GM12878 (cell line): ENCODE measurements at places on chromosomes 6 and 20. TPM values are rescaled to one million over a fixed set of nuclear protein-coding genes. Genes with fewer than 3 reads are reported as not detected.

The PTGIS gene
- total RNA-seq: 0.10 and 0.13 TPM in 2 replicates

The HSPA12B gene
- not detected in 2 replicates for total RNA-seq

The PRR18 gene
- total RNA-seq: 8.2 and 8.8 TPM in 2 replicates

The MOG gene
- total RNA-seq: not detected in 2 replicates

The SIRPB2 gene
- total RNA-seq: not detected in 2 replicates

GRCh38 chr6:166566026-166567011, 20.2 kb downstream of the RAMACL start:
- no peak for DNase-seq

DNA sequence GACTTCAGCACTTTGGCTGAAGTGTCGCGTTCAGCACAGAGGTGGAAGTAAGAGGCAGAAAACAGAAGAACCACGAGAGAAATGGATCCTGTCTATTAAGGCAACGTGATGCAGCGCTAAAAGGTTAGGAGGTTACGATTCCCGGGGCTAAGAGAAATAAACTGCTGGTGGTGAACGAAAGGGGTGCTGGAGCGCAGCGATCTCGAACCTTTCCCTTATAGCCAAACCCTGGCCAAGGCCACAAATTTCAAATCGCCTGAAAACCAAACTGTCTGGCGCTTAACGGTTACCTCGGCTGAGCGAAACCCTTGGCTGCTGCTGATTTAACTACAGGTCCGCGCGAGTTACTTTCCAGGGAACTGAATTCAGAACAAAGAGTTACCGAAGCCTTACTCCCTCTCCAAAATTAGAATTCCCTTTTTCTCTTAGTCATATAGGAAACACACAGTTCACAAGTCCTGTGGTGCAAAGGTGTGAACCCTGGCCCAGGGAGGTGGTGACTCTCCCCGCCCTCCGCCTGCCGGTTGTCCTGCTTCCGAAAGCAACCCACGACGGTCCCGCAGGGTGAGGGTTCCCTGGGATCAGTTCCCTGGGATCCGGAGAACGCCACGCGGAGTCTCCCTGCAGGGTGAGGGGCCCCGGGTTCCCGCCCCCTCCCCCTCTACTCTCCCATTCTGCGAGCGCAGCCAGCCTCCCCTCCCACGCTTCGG, 1.3 kb upstream of the SLC35D3 start:
- no peak for DNase-seq

DNA sequence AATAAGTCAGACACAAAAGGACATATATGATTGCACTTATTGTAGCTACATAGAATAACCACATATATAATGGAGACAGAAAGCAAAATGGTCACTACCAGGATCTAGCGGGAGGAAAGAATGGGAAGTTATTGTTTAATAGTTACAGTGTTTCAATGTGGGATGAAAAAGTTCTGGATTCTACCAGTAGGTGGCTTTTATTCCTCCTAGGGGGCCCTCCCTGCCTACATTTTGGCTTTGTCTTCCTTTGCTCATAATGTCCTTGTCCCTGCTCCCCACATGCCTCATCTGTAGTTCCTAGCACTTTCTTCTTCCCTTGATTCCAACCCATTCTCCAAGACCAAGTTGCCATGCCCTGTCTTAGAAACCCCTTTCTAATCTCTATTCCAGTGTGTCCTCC, 16.3 kb downstream of the ZNF133 start:
- DNase-seq: no peak

DNA sequence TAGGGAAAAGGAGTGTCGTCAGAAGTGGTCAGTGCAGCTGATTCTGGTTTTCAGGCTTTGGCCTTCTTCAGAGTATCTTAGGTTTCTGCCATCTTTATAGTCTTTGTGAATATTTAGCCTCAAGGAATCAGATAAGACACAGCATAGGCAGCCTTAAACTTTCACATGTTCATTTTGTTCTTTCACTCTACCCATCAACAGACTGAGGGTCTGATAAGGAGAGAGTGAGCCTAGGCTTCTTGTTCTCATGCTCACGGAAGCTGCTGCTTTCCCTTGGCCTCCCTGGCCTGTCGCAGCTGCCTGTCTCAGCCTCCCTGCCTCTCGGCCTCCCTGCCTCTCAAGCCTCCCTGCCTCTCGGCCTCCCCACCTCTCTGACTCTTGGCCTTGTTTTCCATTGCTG, 20.1 kb downstream of the RTF2 start:
- no peak for DNase-seq

GRCh38 chr6:133466680-133467079, 225.5 kb downstream of the EYA4 start:
- no peak for DNase-seq

DNA sequence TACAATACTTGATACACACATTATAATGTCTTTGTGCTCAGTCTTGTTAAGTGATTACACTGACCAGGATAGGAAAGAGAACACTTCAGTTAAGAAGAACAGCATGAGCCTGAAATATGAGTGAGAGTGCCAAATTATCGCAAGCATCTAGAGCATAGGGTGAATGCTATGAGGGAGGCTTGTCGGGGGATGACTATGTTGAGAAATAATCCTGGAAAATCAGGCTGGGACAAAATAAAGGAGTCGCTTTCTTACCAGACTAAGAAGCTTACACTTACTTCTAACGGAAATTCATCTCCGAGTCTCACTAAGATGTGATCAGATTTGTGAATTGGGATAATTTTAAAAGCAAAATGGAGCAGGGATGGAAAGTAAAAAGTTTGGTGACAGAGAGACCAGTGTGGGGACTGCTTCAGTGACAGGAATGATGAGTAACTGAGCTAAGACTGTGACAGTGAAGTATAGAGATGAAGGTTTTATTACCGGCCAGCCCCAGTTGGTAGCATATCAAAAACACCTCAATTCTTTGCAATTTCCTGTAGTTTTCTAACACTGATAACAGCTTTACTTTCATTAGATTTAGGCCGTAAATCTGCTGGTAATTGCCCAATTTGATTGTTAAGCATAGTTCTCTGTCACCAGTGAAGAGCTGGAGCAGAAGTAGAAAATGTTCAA, 48.4 kb upstream of the DEFB112 start:
- DNase-seq: no peak

DNA sequence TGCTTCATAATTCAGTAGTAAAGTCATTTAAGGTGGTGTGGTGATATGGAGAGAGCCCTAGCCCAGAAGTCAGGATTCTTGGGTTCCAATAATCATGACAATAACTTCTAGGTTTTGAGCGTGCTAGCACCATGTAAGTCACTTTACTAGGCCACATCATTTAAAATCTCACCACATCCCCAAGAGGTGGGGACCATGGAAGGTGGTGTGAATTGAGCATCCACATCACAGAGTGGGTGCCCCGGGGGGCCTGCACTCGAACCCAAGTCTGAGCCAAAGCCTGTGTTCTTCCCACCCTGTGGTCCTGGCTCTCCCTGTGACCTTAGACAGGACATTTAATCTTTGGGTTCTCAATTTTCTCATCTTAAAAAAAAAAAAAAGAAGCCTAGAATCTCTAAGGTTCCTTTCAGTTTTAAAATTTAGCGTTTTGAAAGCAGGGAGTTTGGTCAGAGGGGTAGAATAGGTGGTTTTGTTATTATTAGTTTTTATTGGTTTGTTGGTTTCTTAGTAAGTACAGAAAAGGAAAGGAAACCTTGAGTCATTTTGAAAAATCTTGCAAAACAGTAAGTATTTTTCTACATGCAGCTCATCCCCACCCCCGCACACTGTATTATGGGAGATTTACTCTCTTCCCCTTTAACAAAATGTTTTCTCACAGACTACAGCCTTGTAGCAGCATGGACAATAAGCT, 26.4 kb downstream of the ARMC2 start:
- peak; percentile 51 for DNase-seq

DNA sequence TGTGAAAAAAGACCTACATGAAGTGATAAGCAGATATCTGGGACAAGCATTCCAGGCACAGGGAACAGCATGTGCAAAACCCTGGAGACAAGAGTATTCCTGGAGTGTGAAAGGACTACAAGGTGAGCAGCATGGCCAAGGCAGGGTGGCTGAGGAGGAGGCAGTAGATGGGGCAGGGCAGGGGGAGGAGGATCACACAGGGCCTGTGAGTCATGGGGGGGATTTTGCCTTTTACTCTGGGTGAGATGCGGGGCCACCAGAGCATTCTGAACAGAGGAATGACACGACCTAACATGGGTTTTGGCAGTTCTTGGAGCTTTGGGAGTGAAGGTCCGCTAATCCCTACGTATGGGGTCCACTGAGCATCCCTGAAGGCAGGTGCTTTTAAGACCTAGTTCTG, 69.8 kb upstream of the CCN6 start:
- no peak for DNase-seq

- DNase-seq: peak; percentile 5
These were observed 50.4 kb downstream of the HMGCLL1 start for GRCh38 chr6:55528624-55529023.

DNA sequence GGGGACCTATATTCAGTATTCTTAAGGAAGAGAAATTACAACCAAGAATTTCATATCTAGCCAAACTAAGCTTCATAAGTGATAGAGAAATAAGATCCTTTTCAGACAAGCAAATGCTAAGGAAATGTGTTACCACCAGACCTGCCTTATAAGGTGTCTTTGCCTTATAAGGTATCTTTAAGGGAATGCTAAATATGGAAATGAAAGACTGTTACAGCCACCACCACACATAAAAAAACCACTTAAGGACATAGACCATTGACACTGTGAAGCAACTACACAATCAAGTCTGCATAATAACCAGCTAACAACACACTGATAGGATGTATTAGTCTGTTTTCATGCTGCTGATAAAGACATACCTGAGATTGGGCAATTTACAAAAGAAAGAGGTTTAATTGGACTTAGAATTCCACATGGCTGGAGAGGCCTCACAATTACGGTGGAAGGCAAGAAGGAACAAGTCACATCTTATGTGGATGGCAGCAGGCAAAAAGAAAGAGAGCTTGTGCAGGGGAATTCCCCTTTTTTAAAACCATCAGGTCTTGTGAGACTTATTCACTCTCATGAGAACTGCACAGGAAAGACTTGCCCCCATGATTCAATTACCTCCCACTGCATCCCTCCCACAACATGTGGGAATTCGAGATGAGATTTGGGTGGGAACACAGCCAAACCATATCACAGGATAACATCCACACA, 119.2 kb upstream of the LAMA2 start:
- DNase-seq: no peak

- no peak for DNase-seq
These were observed 690.6 kb downstream of the EPM2A start for GRCh38 chr6:145044641-145045246.

GRCh38 chr20:59775687-59776055, 157.8 kb downstream of the SYCP2 start:
- DNase-seq: no peak

GRCh38 chr20:46401478-46401860, 4.9 kb downstream of the ELMO2 start:
- peak; percentile 40 for DNase-seq
